ENCODE measurements at places on chromosomes 3 and 15.

DNA sequence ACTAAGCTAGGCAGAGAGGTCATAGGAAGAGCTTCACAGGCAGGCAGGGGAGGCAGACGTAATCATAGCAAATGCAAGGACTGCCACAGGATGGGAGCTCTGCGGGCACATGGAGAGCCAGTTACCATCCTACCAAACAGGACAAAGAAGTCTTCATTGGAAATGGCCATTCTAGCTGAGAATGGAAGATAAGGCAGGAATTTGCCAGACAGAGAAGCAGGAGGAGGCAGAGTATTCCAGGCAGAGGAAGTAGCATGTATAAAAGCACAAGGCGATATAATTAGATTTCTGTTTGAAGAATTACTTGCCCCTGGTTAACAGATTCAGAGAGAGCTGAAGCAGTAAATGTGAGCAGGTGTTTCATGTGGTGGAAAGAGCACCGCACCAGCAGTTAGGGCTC is 3.5 kb upstream of the SEMA5B start:
- no peak for DNase-seq

DNA sequence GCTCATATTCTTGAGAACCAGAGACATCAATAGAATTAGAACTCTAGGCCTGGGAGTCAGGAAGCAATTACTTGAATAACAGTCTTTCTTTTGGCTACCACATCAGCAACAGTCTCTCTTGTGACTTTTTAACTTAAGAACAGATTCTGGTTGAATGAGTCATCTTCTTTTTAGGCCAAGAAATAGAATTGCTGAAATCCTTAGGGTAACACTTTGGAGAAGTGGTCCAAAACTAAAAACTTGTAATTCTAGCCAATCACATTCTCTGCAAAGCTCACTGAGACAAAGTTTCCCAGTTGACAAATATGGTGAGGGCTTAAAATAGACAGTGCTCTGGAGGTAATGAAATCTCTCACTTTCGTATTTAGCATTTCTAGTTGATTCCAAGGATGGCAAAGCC is 238.0 kb downstream of the SHOX2 start:
- no peak for DNase-seq

DNA sequence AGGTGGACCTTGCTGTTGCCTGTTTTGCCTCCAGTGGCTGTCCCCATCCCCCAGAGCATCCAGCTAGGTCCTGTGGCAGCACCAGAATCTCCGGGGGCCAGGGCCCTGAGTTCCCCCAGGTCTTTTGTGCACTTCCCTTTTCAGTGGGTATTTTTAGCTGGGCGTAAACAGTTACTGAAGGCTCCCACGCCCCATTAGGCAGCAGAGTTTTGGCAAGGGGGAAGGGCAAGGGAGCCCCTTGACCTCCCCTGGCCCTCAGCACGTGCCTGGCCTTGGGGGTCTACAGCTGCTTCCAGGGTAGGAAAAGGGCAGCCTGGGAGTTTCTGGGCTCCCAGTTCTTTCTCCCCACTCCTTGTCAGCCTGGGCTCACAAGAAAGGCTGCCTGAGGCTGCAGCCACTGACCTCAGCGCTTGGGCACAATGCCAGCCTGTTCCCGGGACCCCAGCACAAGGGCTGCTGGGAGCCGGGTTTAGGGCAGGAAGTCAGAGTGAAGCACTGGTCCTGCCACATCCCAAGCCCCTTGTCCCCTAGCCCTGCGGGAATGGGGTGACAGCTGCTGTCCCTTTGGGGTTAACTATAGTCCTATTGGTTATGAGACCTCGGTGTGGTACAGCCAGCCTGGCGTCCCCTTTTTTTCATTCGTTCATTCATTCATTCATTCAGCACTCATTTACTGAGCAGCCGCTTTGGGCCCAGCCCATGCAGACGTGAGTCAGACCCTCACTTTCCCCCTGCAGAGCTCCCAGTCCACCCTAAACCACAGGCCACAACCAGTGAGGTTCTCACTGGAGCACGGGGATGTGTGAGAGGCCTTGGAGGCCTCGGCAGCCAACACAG is 8.4 kb downstream of the CSK start:
- no peak for DNase-seq

DNA sequence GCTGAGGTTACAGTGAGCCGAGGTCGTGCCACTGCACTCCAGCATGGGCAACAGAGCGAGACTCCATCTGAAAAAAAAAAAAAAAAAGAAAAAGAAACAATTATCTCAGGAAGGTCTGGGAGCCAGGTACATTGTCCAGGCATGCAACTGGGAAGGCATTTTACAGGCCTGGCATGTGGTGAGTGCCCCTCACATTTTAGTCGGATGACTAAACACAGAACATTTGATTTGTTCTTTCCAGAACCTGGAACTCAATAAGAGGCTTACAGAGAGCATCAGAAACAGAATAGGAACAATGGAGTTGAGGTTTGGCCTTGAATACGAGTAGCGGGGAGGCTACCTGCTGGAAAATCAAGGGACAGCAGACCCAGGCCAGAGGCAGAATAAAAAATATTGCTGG is 33.7 kb upstream of the IGF1R start:
- peak; percentile 64 for DNase-seq

DNA sequence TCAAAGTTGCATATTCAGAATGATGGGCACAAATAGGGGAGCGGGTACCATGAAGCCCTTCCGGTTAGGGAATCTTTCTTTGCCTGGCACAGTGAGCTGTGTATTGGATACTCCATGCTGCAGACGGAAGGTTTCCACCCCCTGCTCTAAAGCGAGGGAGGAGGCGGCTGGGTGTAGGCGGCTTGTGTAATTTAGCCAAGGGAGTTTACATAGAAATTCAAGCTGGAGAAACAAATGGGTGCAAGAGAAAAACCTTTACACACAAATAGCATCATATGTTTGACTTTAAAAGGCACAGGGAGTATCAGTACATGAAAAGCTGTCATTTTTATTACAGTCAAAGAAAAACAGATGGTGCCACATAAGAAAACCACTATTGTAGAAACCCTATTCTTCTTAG is 59.3 kb upstream of the ADCY5 start:
- DNase-seq, result no peak

- DNase-seq, result no peak
These were observed 5.5 kb downstream of the XXYLT1 start for GRCh38 chr3:195265363-195265976.

DNA sequence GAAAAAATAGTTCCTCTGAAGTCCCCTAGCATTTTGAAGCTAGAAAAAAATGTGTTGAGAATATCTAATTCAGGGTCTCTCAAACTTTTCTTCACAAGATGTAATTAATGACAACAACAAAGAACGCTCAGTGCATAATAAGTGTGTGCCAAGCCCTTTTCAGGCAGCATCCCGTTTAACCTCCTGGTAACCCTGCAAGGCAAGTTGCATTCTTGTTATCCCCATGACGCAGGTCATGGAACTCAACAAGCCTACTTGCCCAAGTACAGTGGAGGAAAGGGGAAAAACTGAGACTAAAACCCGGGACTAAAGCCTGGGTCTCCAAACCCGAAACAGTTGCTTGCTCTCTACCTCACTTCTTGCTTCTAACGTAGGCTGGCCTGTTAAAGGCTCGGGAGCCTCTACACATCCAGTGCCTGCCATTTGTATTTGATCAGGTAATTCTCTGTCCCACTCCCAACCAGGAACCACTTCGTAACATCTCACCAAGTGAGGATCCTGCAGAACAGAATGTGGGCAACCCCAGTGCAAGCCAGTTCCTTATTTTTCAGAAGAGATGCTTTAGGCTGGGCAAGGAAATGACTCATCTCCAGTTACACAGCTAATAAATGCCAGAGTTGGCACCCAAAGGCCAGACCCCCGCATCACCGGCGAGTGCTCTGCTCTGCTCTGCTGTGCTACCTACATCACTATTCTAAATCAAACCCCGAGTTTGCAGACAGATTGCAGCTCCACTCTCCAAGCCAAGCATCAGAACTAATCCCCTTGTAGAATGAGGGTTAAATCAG is 28.3 kb downstream of the LMCD1 start:
- no peak for DNase-seq

GRCh38 chr15:66865622-66866611 is 163.9 kb downstream of the SMAD6 start:
- no peak for DNase-seq

DNA sequence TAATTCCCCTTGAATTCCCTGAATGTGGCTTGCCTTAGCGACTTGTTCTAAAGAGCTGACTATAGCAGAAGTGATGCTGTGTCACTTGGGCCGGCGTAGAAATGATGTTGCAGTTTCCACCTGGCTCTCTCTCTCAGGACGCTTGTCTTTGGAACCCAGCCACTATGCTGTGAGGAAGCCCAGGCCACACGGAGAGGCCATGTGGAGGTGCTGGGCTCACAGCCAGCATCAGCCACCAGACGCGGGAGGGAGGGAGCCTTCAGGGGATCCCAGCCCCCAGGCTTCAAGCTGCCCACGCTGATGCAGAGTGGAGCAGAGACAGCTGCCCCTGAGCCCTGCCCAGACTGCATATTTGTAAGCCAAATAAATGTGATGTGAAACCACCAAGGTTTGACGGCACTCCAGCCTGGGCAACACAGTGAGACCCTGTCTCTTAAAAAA is 18.6 kb downstream of the RNU5B-1 start:
- DNase-seq, result no peak

- no peak for DNase-seq
These were observed 151.1 kb downstream of the ZNF385D start for GRCh38 chr3:21599890-21600289.

- peak; percentile 84 for DNase-seq
These were observed 23.1 kb downstream of the ANXA2 start for GRCh38 chr15:60374628-60375081.

DNA sequence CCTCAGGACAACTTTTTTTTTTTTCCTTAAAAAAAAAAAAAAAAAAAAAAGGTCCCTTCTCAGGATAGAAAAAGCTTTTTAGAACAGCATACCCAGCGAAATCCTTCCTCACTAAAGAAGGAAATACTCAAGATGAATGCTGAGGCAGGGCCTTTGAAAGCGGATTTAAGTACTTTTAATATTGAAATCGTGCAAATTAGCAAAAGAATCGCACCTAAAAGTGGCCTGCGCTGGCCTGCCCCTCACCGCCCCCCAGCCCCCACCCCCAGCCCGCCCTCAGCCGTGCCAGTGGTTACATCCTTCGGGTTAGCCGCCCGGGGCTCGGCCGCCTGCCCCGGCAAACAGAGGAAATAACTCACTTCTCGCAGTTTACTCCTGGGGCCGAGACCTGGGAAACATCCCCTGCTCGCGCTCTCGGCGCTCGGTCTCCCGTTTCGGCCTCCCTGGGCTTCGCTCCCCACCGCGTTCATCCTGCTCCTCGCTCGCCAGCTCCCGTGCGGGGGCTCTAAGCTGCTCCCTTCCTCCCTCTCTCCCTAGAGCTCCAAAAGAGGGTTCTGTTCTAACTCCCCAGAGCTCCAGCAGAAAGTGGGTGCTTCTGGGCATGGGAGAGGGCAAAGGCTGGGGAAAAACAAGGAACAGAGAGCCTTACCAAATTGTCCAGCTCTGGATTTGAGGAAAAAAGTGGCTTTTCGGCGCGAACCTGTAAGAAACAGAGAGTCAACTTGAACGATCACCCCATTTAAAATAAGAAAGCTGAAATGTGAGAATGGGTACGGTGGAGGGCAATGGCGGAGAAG is 5.2 kb downstream of the MEIS2 start:
- DNase-seq, result no peak

GRCh38 chr3:3082234-3082924 is 27.8 kb downstream of the IL5RA start:
- no peak for DNase-seq

- no peak for DNase-seq
These were observed 32.1 kb upstream of the PIAS1 start for GRCh38 chr15:68022061-68022460.

DNA sequence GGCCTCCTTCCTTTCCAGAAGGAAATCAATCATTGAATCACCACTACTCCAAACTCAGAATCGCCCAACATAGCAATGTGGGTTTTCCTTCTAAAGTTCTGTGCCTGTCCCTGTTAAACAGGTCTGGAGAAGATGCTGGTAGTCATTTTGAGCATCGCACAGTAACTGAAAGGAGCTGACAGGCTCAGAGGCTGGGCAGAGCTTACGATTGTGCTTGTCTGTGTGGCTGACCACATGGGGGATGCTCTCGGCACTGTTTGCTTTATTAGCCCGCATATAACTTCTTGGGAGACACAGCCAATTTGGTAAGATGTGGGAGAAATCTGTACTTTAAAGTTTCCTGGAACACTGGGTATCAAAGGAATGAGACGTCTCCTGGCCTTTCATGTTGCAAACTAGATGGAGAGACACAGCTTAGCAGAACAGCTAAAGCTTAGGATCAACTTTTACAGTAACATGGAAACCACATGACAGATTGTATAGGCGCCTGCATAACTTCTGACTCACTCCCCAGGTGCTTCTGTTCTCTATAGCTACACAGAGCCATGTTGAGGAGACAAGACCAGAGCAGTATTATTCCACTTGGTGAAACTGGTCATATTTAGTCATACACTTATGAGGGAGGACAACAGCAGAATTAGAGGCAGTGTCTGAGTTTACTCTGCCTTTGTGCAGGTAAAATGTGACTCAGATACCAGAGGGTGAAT is 374.1 kb downstream of the RORA start:
- DNase-seq, result peak; percentile 29

- DNase-seq, result no peak
These were observed 78.6 kb downstream of the PLD1 start for GRCh38 chr3:171731691-171732090.

GRCh38 chr15:63080634-63081250 is 38.2 kb downstream of the TPM1 start:
- no peak for DNase-seq

DNA sequence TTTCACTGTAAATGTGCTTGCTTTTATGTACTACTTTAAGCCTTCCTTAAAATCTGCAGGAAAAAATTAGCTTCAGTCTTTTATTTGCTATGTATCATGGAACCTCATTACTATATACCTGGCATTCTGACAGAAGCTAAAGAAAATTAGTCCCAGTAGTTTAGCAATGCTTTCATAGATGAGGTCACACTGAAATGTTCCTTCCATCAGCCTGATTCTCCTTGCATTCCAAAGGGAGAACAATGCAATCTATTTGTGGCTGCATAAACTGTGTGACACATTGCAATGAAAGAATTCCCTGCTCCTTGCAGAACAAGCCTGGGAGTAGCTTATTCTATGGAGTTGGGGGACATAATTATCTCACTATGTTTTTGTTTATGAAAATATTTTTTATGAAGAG is 691.5 kb upstream of the ARPP21 start:
- DNase-seq, result no peak

DNA sequence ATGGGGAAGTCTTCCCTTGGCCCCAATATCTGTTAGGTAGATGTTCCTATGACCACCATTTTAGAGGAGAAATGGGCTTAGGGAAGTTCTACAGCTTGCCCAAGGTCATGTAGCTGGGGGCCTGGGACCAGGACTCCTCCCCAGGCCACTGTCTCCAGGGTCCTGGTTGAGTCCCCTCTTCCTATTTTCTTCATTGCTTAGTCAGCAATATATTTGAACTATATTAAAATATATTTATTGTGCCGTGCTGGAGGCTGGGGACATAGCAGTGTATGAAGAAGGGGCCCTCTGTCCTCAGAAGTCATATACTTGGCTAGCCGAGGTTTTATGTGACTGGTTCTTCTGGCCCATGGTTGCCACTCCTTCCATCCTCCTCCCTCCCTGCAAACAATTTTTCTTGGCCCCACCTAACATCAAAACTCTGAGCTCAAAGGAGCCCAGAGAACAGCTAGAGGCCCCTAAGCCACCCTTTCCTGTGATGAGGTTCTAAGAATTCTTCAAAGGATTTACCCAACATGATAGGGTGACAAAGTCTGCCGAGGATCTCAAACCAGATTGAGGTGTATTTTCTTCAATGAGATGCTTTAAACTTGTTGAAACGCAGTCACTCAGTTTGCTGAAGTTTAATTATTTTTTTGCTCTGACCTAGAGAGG is 121.2 kb upstream of the RASGRP1 start:
- DNase-seq, result no peak

- peak; percentile 73 for DNase-seq
These were observed 141.7 kb downstream of the RPLP1 start for GRCh38 chr15:69593981-69594966.
